ENCODE measurements at places on chromosomes 1 and 21.

DNA sequence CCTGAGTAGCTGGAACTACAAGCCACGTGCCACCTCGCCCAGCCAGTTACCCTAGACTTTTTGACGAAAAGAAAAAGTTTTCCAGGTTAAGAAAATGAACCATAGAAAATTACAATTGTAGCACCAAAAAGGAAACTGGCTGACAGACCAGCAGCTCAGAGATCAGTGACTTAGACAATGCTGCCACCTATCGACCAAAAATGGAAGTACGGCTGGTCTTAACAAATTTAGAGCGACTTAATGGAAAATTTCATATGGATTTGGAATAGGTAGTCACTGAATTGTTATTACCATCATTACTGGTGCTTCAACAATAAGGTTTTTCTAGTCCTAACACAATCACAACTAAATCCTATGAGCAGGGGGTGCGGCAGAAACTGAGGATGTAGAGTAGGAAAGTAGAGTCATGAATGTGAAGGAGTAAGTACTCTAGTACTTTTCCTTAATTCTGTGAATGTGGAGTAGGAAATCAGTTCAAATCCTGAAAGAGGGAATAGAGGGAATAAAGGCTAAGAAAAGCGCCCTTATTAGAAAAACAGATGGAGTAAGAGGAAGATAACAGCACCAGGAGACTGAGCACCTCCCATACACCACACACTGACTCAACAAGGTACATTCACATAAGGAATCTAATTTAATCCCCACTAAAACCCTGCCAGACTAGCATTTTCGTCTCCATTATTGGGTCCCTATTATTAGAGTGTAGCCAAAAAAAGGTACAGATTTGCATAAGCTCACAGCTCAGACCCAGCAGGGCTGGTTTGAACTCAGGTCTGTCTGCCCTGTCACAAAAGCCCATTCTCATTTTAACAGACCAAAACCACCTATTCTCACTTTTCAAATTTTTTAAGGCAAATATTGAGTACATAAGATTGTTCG is 37.9 kb upstream of the MGST3 start:
- DNase-seq = peak; percentile 40

GRCh38 chr1:21242846-21243245 is 47.4 kb downstream of the ECE1 start:
- no peak for DNase-seq

DNA sequence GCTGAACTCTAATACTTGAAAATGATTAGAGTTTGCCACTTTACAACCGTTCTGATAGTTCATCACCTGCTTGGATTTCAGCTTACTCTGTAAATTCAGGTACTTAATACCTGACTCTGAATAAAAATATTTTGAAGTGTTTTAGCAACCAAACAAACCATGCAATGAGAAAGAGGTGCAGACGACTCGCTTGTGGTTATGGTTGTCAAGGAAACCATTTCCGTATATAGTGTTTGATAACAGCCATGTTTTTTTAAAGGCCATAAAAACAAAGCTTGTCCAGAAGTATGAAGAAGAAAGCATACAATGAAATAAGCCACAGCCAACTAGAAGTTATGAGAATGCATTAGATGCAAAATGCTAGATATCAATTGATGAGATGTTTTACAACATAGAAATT is 167.2 kb upstream of the HMCN1 start:
- peak; percentile 35 for DNase-seq

GRCh38 chr1:117592155-117592554 is 13.7 kb upstream of the TENT5C start:
- no peak for DNase-seq

DNA sequence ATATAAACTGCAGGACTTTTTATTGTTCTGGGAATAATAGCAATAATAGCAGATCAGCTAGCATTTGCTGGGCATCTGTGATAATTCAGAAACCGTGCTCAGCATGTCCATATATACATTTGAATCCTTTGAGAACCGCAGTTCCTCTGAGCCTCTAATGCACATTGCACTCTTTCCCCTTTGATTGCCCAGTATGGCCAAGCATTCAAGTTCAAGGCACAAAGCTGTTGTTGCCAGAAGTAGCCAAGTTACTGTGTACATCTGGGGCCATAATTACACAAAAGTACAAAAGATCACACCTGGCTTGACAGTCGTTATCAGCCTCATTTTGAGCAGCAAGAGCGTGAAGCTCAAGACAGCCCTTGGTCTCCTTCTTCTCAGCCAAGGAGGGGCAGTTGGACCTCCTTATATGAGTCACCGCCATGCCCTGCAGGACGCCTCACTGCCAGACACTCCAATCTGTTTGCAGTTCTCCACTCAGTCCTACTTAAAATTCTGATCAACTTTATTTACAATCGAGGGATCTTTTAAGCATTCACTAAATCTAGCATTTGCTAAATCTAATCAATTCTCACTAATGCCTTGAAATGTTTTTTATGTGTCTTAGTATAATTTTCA is 216.0 kb downstream of the SLC35F3 start:
- DNase-seq = no peak

DNA sequence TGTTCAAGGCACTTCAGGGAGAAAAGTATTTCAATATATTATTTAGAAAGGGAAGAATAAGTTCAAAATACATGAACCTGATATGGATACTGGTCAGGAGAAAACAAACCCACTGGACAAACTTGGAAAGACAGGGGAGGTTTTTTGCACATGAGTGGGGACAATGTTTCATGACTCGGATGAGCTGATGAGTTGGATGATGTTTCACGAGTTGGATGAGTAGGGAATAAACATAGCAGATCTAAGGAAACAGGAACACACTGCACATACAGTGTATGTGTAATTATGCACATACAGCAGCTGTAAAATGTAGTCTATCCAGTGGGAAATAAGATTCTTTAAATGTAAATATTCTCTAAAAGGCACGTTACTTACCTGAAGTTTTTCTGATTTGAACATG is 682.9 kb upstream of the ADAMTS5 start:
- no peak for DNase-seq

DNA sequence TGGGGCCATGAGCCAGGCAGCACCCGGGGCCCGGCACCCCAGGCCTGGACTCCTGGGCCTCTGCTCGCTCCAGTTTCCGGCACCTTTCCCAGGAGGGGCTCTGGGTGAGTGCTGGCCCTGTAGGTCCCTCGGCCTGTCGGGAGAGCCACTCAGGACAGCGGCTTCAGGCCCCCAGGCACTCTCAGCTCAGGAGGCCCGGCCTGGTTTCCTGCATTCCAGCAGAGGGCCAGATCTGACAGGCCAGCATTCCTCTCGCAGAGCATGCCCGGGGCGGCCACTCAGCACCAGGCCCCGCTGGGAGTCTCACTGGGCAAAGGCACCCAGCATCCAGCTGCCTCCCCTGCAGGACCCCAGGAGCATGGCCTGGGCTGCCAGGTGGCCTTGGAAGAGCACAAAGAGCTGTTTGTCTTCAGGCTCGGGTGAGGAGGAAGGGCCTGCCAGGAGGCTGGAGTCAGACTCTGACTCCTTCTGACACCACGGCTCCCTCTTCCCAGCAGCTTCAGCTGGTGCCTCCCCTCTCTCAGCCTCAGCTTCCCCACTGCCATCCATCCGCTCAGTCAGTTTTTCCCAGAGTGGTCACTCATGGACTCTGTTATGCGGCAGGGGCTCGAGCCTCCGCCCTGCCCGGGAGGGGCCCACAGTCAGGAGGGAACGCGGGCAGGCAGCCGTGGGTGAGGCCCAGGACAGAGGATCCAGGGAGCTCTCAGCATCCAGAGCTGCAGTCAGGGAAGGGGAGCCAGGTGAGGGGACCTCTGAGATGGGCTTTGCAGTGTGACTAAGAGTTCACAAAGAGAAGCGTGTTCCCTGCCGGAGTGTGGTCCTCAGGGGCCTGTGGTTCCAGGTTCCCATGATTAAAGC is 51.7 kb downstream of the WNT9A start:
- no peak for DNase-seq

- no peak for DNase-seq
Measured at GRCh38 chr21:42238185-42238934, 19.4 kb downstream of the ABCG1 start.

- no peak for DNase-seq
Measured at GRCh38 chr1:91889717-91890459, 3.9 kb upstream of the TGFBR3 start.

- DNase-seq = no peak
Measured at GRCh38 chr1:106600626-106601025, 455.8 kb upstream of the PRMT6 start.

GRCh38 chr21:28294051-28294450 is 698.6 kb downstream of the LTN1 start:
- DNase-seq = no peak

- no peak for DNase-seq
Measured at GRCh38 chr1:23563755-23564374, 4.6 kb upstream of the ID3 start.

GRCh38 chr1:198088360-198089071 is 68.3 kb upstream of the NEK7 start:
- DNase-seq = no peak

DNA sequence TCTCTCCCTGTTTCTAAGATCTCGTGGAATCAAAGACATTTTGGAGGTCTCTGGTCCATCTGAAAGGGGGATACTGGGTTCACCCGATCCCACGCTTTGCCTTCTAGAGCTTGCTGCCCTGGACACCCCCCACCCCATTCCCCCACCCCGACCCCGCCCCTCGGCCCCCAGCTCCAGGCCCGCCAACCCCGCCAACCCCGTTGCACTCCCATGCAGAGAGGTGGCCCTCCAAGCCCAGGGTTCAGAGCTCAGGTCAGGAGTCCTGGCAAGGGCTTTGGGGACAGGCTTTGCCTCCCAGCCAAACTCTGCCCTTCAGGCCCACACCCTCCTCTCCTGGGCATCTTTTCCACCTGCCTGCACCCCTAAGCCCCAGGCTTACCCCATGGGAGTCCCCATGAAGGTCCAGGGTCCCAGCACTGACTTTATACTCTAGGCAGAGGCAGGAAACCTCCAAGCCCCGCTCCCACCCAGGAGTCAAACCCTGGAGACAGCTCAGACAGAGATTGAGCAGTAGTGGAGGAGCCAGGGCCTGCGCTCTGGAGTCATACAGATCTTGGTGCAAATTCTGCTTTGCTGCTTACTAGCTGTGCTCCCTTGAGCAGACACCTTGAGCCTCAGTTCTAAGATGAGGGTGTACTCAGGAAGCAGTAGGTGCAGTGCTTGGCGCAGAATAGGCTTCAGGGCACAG is 155.9 kb downstream of the FOXD2 start:
- no peak for DNase-seq

GRCh38 chr1:214143006-214143992 is 137.7 kb upstream of the SMYD2 start:
- DNase-seq = no peak

GRCh38 chr1:76868916-76869315 is 1.6 kb downstream of the ST6GALNAC5 start:
- DNase-seq = no peak

DNA sequence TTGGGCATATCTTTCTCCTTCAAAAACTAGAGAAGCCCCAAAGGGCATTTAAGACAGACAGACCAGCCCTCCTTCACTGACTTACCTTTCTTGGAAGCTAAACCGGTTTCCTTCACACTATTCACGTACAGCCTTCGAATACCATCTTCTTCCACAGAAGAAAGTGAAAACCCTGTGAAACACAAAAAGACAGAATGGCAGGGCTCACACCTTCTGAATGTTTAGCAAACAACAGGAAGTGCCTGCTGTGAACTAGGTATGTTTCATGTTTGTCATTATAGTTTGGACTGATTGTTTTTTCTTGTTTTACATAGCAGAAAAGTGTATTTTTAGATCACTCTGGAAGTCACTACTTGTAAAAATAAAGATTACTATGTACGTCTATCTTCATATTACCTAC is 148.6 kb upstream of the KRTAP19-8 start:
- DNase-seq = no peak

DNA sequence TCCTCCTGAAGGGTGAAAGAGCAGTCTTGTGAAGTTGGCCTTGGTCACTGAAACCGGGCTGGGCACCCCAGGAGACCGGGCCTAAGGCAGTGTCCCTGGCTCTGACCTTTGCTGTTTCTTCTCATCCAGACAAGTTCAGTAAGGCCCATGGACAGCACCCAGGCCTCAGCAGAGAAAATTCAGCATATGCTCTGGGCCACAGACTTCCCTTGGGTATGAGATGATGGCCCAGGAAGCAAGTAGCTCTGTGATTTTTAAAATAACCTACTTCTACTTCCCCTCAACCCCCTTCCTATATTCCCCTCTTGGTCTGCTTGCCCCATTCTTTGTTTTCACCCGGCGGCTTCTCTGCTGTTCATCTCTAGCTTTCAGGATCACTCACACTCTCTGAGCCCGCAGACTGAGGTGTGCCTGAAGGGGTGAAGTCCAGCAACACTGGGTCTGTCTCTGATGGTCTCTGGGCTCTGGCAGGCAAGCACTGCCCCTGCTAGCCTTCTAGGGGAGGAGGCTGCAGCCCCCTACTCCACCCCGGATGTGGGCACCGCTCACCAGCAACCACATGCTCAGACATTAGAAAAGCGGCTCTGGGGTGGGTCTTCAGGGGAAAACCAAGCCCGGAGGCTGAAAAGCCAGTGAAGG is 2.9 kb upstream of the GPR25 start:
- DNase-seq = no peak

DNA sequence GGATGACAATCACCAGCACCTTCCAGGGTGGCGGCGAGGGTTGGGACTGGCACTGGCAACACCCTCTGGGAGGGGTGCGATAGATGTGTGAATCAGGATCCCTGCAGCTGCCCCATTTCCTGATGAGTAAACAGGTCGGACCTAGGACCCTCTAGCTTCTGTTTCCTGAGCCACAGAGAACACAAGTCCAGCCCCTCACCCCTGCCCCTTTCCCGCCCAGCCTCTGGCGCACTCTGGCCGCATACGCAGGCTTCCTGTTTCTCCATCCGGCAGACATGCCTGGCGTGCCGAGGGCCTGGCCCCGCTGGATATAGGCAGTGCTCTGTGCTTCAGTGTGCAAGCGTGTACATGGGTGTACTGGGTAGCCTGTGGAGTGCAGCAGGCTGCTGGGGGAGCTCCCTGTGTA is 4.6 kb downstream of the PEAR1 start:
- no peak for DNase-seq

DNA sequence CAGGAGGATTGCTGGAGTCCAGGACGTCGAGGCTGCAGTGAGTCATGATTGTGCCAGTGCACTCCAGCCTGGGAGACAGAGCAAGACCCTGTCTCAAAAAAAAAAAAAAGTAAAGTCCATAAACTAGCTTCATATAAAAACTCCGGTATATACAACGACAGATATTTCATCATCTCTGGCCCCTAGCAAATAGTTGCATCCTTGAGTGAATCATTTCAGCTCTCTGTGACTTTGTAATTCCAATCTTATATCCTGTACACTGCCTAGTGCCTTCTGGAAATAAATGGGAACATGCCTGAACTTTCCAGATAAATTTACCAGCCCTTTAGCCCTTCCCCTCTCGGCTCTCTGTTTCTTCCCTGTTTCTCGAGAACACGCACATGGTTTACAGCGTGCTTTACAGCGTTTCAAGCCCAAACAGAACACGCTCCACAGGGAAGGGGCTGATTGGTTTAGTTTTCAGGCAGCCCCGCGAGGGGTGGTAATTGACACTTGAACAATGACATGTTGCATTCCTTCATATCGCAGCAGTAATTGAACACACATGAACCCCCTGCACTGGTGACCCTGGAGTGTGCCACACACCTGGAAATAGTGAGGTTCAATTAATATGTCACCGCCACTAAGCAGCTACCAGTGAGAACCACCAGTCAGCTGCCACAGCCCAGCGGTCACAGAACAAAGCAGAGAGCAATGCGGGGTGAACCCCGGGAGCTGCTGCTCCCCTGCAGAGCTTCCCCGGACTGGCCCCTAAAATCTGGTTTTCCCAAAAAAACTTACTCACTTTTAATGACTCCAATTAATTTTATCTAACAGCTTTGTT is 35.7 kb upstream of the SIM2 start:
- DNase-seq = no peak

Data from stimulated activated CD8-positive, alpha-beta memory T cell treated with anti-CD3 and anti-CD28 coated beads, Interleukin-7, amount 100 ng/mL, for 4 hours (primary cell).